GDM1 (cell line): ENCODE measurements at places on chromosomes 7 and 10.

GRCh38 chr10:3749011-3749410, 36.0 kb downstream of the KLF6 start:
- DNase-seq = no peak

DNA sequence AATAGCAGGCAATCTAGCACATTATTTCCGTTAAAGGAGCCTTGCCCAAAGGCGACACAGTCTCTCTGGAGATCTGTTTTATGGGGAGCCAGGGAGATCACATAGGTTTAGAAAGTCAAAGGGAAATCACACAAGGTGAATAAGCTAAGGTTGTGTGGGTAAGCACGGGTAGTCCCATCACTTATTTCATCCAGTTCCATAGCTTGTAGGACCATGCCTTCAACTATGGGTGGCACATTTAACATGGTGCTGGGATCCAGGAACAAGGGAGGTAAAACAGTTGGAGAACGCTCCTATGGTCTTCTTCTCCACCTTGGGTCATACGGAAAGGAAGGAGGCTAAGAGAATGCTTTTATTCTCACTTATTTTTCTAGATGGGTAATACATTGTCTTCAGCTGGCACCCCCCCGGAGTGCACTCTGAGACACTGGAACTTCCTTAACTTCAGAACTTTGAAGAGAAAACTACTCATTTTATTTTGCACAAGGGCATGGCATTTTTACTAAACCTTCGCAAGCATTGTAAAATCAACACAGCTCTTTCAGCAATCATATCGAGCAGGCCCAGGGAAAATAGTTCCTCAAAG, 435.4 kb downstream of the KIF20B start:
- no peak for DNase-seq

- DNase-seq = no peak
These were observed 208.4 kb upstream of the TCERG1L start for GRCh38 chr10:131519723-131520605.

DNA sequence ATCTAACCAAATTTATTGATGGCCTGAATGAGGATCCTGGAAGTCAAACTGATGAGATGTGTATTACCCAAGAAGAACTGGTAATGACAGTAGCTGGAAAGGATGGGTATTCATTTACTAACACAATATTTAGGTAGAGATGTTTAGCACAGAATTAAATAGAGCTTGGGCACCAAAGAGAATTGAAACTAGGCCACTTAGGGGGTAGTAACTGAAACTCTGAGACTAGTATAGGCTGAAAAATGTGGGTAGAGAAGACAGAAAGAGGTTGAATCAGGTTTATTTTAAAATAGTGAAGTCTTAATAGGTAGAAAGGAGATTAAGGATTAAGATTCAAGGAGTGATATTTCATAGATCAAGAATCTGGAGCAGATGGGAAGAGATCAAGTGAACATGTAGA, 155.8 kb downstream of the MLLT10 start:
- DNase-seq = no peak

- DNase-seq = no peak
These were observed 675.6 kb downstream of the REEP3 start for GRCh38 chr10:64196638-64197315.

DNA sequence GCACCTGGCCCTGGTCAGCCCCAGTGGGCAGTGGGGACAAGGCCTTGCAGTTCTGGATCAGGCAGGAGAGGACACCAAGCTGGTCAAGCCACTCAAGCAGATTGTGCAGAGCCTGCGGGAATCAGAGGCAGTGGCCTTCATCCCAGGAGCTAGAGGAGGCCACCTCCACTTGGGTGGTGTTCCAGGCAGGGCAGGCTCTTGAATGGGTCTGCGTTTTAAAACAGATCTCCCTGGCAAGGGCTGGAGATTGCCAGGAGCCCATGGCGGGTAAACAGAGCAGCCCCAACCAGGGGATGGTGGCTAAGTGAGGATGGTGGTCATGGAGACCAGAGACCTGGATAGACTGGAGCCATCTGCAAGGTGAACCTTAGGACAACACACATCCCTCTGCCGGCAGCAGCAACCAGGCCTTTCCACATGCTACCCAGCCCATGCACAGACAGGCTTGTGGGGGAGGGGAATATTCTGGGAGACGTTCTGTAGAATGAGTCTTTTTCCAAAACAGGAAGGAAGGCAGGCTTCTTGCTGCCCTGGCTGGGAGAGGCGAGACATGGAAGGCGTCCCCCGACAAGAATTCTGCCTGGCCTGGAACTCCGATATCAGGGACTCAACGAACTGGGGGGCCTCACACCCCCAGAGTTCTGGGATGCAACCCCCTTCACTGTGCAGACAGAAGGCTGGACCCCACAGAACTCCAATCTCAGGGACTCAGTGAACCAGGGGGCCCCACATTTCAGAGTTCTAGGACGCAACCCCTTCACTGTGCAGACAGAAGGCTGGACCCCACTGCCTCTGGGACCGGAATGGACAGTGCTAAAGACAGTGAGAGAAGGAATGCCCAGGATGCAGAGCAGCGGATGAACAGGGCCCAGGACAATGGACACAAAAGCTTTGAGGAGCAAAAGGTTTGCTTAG, 264.8 kb downstream of the PTPRN2 start:
- no peak for DNase-seq

DNA sequence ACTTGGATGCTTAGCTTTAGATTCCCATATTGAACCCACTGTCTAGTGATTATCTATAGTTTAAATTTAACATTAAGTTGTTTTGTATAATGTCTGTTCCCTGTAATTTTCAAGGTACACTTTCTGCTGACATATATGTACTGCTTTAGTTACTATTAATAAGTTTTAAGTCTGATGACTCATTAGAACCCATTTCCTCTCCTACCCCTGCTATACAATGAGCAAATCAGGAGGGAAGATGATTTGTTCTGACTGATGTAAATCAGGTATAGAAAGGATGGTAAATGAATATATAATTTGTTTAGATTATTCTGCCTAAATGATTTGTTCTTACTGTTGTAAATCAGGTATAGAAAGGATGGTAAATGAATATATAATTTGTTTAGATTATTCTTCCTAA, 691.8 kb downstream of the NXPH1 start:
- DNase-seq = no peak

GRCh38 chr10:26509307-26509706, 71.2 kb downstream of the APBB1IP start:
- no peak for DNase-seq

GRCh38 chr10:73577788-73578187, 13.4 kb downstream of the USP54 start:
- no peak for DNase-seq

GRCh38 chr7:140189917-140190316, 13.1 kb upstream of the KDM7A start:
- DNase-seq = no peak

GRCh38 chr10:71234970-71235685, 22.8 kb downstream of the UNC5B start:
- DNase-seq = no peak

- DNase-seq = peak; percentile 29
These were observed 22.2 kb upstream of the EXOC4 start for GRCh38 chr7:133230591-133231194.

DNA sequence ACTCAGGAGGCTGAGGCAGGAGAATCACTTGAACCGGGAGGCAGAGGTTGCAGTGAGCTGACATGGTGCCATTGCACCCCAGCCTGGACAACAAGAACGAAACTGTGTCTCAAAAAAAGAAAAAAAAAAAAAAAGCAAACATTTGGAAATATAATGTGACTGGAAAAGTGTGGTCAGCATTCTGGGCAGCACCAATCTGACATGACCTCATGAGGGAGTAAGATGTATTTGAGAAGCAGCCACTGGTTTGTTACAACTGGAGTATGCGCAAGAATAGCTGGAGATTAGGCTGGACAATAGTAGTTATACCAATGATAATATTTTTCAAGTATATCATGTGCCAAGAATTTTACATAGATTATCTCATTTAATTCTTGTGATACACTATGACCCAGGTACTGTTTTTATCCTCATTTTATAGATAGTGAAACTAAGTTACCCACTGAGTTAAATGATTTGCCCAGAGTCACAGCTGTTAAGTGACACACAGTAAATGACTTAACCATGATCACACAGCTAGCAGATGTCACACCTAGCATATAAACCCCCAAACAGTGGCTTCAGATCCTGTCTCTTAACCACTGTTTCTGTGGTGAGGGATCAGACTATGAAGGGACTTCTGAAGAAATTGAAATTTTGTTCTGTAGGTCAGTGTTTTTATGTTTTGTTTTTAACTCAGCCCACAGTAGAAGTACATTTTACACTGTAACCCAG, 11.1 kb downstream of the MCU start:
- no peak for DNase-seq

DNA sequence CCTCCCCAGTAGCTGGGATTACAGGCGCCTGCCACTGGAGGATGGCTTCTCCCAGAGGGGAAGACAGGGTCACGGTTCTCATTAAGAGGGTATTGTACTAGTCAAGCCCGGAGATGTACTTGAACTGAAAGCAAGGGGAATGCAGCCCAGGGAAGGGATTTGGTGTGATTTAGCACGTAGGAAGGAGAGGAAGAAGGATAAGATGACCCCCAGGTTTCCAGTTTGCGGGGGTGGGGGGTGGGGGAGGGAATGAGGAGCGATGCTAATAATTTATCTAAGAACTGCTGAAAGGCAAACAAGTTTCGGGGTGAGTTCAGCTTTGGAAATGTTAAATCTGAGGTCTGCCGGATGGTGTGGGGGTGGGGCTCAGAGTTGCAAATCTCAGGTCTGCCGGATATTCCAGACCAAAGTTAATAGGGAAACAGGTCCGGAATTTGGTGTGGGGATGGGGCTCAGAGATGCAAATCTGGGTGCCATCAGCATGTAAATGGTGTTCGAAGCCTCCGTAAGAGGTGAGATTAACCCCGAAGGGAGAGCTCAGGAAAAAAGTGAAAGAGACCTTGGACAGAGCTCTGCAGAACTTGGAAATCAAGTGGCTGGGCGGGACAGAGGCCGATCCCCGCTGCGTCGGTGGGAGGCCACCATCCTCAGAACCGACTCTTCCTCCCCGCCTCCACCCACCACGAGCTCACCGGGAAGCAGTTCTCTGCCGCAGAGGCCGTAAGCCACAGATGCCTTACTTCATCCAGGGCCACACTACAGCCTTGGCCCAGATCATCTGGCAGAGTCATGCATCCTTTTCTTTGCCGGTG, 1.6 kb upstream of the SEPHS1 start:
- no peak for DNase-seq

GRCh38 chr10:6610647-6611046, 30.6 kb upstream of the PRKCQ start:
- no peak for DNase-seq

DNA sequence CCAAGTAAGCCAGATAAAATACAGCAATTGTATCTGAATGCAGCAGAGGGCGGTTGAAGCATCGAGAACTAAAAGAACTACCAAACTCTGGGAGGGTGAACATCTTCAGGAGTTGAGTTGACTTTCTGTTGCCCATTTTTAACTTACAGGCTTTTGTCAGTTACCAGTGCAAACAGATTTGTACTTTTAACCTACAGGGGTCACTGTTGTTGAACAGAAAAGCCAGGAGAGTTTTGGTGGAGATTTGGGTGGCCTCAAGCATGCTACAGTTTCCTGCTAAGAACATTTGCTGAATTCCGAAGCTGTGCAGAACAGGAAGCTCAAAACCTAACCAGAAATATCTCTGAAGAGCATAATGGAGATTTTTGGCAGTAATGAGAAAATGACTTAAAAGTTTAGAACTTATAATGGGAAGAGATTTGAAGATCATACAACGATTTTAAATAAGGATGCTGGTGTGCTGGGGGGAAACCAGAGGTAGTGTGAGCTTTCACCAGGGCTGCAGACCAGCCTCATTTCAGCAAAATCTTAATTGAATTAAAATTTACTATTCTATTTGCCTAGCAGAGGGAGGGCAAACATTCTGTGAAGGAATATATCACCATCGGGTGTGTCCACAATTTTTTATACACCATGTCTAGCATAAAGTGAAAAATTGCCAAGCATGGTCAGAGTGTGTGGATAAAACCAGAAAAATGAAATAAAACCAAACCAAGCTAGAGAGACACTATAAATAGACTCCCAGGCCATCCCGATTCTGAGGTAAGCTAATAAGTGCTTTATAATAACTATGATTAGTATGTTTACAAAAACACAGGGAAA, 208.6 kb upstream of the CCDC6 start:
- peak; percentile 70 for DNase-seq

DNA sequence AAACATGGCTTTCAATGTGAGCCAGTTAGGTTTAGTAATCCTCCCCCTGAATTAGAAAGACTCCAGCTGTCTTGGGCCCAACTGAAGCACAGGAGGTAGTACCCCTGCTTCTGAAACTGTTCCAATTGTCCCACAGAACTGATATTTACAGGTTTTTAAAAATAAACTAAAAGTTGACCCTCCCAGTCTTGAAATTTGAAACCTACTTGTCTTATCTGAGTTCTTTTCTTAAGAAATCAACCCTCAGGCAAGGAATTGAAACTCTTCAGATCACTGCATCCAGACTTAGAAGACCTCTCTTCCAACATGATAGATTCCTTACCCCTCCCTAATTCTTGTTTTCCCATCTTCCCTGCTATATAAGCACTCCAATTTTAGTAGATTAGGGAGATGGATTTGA, 13.3 kb upstream of the ARHGAP21 start:
- DNase-seq = no peak

DNA sequence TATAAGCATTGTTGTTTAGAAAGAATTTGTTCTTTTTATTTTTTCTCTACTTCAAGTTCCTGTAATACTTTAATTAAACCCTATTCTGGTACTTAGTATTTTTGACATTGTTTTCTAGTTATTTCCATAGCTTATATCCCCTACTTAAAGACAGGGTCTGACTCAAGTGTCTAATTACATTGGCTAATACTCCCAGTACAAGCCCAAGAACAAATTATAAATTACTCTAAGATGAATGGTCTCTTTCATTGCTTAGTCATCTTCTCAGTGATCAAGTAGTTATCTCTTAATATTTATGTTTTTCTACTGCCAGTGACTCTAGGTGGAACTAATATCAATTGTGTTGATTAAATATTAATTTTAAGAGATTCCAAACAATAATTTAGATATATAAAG, 21.6 kb downstream of the AHR start:
- no peak for DNase-seq
